Naive thymus-derived CD4-positive, alpha-beta T cell (primary cell): ENCODE measurements at places on chromosomes 5 and 9.
A peak's percentile ranks its signal among the peaks of the same experiment; 100 is the strongest.

DNA sequence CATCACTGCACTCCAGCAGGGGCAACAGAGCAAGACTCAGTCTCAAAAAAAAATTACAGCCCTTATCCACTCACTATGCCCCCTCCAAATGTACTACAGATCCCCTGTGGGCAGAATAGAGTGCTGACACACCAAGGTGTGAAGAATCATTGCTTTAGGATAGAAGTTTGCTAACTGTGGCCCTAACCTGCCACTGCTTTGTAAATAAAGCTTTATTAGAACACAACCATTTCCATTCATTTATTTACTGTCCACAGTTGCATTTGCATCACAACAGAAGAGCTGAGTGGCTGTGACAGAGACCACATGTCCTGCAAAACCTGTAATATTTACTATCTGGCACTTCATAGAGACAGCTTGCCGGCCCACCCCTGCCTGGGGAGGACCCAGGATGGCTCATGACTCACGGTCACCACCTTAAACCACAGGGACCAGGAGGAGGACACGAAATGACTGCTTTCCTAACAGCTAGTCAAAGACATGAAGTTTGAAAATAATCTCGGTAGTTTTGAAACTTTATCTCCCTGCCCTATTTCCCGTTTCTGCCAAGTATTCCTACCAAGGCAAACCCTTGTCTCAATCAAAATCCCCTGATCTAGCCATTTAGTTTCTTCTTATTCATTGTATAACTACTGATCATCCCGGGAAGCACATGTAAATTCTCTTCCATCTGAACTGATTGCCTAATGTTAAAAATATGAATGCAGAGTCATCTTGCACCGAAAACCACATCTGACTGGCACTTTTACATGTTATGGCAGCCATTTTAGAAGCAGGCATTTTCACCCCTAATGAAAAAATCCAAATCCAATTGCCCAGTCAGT, 206.1 kb downstream of the SLIT3 start:
- DNase-seq = no peak

GRCh38 chr5:147359101-147359500, 124.3 kb downstream of the STK32A start:
- no peak for DNase-seq

DNA sequence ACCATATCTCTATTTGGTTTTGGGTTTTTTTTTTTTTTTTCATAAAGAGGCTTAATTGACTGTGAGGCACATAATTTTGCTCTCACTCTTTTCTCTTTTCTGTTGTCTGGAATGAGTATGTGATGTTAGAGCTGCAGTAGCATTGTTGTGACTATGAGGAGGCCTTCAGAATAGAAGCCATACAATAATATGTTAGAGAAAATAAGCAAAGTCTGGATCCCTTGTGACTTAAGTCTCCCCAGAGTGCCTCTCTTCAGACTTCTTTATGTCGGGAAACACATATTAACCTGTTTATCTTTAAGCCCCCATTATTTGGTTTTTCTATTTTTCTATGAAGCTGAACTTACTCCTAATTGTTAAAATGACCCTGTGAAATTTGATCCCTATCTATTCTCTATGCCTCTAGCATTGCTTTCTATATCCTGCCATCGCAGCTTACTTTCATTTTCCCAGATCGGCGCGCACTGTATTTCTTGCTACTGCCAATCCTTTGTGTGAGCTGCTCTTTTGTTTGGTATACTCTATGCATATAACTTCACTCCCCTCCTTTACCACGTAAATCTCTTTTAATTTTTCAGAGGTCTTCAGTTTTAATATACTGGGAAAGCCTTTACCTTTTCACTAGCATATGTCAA, 372.5 kb upstream of the KCNN2 start:
- DNase-seq = no peak

- no peak for DNase-seq
These were observed 66.9 kb downstream of the PSMB7 start for GRCh38 chr9:124348363-124348762.

- no peak for DNase-seq
These were observed 44.1 kb downstream of the ADGRV1 start for GRCh38 chr5:90602681-90603080.

DNA sequence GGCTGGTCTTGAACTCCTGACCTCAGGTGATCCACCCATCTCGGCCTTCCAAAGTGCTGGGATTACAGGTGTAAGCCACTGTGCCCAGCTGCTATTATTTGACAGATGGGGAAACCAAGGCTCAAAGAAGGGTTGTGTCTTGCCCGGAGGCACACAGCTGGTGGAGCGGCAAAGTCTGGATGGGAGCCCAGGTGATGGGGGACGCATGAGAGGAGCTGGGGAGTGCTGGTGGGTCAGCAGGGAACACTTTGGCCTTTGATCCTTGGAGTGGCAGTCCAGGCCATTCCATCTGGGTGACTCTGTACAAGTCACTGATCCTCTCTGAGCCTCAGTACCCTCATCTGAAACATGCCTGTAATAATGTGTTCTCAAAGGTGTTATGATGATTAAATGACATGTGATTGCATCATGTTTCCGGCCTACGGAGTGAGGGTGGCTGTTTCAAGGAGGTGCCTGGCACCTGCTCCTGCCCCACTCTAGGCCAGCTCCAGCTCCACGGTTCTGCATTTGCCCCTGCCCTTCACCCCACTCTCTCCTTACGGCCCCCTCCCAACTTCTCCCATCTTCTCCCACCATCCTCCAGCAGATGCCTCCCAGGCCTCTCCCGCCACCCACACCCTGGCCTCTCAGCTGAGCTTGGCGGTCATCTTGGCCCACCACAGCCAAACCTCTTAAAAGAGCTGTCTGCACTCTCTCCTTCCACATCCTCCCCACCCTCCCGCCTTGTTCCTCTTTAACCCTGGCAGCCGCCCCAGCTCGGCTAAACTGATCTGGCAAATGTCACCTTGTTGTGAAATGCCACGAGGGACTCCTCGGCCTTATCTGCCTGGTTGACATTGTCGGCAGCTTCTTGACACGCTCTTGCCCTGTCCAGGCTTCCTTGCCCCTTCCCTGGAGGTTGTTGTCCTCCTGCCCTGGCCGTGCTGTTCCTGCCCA, 5.5 kb upstream of the DBN1 start:
- DNase-seq = peak; percentile 48

- DNase-seq = no peak
These were observed 20.4 kb upstream of the RPS14 start for GRCh38 chr5:150469718-150470469.

DNA sequence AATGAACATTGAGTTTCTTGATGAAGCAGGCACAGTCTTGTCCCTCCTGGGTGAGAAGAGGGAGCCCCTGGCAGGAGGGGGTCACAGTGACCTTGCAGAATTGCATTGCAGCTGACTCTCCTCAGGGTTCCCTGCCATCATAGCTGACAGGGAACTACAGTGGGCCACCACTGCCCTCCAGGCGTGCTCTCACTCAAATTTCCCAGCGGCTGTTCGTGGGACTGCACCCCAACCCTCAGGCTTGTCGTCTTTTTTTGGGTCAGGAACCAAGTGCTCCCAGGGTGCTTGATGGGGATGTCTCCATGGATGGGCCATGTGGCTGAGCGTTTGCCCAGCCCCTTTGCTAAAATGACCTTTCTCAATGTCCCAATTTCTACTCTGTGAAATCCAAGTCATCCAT, 215.8 kb downstream of the MELK start:
- DNase-seq = no peak

DNA sequence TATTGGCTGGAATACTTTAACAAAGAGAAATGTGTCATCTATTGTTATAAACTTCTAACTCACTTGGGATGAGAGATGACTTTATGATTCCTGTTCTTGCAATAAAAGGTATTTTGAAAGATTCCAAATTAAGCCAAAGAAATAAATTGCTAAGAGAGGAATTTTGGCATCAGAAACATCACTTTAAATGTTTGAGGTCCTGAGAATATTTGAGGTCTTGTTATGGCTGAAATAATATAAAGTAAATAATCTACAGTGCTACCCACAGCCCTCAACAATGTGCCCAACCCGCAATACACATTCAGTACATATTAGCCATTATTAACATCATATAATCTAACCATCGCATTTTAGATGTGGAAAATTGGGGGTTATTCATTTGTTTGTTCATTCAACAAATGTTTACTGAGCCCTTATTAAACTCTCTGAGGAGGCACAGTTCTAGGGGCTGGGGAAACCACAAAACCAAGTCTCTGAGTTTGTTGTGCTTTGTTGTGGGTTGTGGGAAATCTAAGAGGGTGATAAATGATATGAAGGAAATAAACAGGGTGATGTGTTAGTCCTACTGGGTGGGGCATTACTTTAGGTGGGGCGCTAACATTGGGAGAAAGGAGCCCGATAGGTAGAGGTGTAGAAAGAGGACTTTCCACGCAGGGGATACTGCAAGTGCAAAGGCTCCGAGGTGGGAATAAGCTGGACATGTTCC, 135.2 kb upstream of the CLINT1 start:
- peak; percentile 38 for DNase-seq

GRCh38 chr5:112186401-112186990, 232.6 kb downstream of the EPB41L4A start:
- DNase-seq = no peak

- no peak for DNase-seq
These were observed at the start of gene DOK3 for GRCh38 chr5:177509381-177509951. DOK3 (minus strand) TSS chr5:177509826; CDS start chr5:177509540, 286 bp downstream.

GRCh38 chr5:169862391-169862811, 117.9 kb downstream of the INSYN2B start:
- no peak for DNase-seq

GRCh38 chr9:107118863-107119624, 164.0 kb upstream of the RAD23B start:
- no peak for DNase-seq

GRCh38 chr9:122039234-122039633, 53.9 kb downstream of the TTLL11 start:
- no peak for DNase-seq

DNA sequence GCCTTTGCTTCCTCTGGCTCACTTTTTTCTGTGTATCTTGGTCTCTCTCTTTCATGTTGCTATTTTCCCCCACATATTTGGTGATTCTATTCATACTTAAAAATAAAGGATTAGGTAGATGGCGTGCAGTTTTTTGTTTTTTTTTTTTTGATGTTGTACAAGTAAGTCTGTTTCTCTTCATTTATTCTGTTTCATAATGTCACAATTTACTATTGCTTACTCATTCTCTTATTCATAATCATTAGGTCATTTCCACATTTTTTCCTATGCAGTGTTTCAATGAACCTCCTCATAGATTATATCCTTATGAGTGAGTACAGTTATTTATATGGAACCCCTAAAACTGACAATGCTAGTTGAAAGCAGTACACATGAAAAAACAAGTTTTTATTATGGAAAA, 136.3 kb downstream of the APBA1 start:
- DNase-seq = no peak

- DNase-seq = no peak
These were observed 19.5 kb downstream of the RXRA start for GRCh38 chr9:134345737-134346136.

GRCh38 chr9:12670006-12670405, 23.2 kb upstream of the TYRP1 start:
- DNase-seq = no peak

- DNase-seq = peak; percentile 61
These were observed 2.3 kb upstream of the SLC4A9 start for GRCh38 chr5:140357726-140358093.

DNA sequence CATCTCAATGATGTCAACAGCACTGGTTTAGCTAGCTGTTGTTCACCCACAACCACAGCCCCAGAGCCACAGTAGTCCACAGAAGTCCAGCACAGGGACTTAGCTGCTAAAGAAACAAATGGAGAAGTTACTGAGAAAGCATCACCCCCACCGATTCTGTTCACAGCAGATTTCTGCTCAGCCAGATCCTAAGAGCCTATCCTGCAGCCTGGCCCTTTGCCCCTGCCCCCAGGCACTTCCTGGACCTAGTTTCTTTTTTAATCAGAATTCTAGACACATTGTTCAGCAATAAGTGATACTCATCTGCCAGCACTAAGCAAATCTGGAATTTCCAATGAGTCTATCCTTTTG, 7.4 kb downstream of the B4GALT1 start:
- no peak for DNase-seq

DNA sequence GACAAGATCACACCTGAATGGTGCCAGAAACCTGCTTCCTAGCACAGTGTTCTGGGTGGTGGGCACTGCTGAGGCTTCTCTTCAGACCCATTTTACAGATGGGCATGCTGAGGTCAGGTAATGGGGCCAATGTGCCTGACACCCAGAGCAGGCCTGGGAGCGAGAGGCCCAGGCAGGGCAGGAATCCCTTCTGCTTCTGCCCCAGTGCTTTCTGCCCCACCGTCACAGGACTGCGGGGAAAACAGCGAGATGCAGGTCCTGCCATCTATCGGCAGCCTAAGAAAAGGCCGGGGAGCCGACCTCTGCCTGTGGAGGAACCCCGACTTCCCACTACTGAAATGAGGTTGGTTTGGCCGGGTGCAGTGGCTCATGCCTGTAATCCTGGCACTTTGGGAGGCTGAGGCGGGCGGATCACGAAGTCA, 22.8 kb upstream of the RNU6ATAC start:
- no peak for DNase-seq

DNA sequence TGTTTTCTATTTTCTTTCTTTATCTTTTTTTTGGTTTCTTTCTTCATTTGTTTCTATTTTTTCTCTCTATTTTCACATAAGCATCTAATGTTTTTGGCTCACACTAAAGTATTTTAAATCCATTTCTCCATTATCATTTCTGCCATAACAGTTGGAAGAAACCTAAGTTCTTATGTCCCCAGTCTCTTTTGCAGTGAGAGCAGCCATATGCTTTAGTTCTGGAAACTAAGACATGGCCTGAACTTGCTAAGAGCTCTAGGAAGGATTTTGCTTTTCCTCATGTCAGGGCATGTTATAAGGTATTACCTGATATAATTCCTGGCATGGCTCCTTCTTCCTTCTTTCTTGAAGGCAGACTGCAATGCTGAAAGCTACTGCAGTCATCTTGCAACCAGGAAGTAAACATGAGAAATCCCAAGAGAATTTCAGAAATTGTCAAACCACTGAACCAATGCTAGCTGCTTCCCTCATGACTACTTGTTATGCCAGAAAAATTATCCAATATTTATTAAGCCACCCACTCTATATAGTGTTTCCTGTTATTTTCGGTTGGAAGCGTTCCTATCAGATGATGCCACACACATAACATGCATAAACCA, 171.1 kb downstream of the TAF11L14 start:
- no peak for DNase-seq

GRCh38 chr9:2743937-2744529, 26.7 kb downstream of the KCNV2 start:
- no peak for DNase-seq

DNA sequence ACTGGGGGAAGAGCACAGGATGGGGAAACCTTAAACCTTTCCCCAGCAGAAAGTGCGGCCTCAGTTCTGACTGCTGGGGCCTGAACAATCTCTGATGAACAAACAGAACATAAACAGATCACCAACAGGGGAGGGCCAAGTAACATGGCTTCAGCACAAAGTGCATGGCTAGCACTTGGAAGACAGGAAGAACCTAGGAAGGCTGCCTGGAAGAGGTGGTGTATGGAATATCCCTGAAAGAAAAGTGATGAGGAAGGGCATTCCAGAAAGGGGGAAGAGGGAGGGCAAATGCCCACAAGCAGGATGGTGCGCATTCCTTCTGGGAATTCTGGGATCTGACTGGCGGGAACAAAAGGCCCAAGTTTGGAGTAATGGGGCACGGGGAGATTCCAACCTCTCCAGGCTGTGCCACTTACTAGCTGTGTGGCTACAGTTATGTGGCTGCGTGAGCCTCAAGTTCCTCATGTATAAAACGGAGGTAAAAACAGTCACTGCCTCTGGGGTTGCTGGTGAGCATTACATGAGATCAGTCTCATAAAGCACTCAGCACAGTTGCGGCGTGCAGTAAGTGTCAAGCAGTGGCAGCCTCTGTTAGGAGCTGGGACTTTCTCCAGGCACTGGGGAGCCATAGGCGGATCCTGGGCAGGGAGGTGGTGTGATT, 1.6 kb downstream of the PDGFRB start:
- no peak for DNase-seq
